ENCODE measurements at places on chromosomes 6 and 20.
A peak's percentile ranks its signal among the peaks of the same experiment; 100 is the strongest.

DNA sequence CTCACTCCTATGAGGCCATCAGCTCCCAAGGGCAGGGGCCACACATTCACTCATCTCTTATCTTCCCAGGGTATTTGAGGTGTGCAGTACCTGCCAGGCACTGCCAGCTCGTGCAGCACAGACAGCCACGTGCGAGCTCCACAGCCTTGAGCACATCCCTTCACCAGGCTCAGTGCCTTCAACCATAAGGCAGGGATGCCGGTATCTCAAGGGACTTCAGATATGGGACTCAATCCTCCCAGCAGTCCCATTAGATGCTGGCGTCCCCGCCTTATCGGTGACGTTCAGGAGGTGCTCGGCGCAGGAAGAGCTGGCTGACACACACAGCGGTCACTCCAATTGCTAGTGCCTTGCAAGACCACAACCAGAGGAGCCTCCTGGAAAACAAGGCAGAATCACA is 47.0 kb downstream of the EZR start:
- no peak for DNase-seq

GRCh38 chr6:108080010-108080780 is 5.7 kb upstream of the OSTM1 start:
- no peak for DNase-seq

GRCh38 chr6:107533415-107534059 is 43.6 kb downstream of the SOBP start:
- no peak for DNase-seq

- no peak for DNase-seq
Observed at GRCh38 chr6:164097551-164098398, 683.3 kb downstream of the QKI start.

DNA sequence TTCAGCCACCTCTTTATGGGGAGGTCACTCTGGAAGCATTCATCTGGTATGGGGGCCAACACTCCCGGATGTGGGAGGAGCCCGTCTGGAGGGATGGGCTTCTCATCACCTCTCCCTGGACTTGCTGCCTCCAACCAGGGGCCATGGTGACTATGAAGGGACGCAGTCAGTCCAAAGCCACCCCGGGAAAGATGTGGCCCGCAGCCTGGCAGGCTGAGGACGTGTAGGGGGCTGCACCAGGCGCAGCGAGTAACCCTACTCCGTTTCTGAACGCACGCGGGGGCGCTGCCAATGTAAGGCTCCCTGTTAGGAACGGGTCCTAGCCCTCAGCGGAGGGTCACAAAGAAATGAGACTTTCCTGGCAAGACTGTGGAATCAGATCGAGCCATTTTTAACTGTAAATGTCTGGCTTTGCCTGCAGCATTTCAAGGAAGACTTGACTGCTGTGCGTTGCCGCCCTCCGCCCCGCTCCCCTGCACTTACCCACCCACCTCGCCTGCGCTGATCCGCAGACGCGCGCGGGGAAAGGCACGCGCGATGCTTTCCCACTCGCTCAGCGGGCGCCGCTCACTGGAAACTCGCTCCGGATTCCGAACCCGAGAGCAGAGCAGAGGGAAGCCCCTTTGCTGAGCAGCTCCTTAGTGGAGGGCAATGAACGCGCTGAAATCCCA is 55.1 kb downstream of the IL20RA start:
- DNase-seq = no peak

- peak; percentile 92 for DNase-seq
Observed at GRCh38 chr20:17614176-17614811, 44.4 kb downstream of the DSTN start.

GRCh38 chr6:626236-626635 is 30.7 kb downstream of the HUS1B start:
- DNase-seq = no peak

GRCh38 chr6:53879608-53880007 is 84.8 kb downstream of the LRRC1 start:
- DNase-seq = no peak

GRCh38 chr6:36914227-36914794 is 28.6 kb downstream of the C6orf89 start:
- no peak for DNase-seq

GRCh38 chr6:136262940-136263339 is 12.8 kb upstream of the MTFR2 start:
- DNase-seq = no peak

GRCh38 chr6:151043944-151044343 is 178.4 kb downstream of the MTHFD1L start:
- no peak for DNase-seq

- DNase-seq = no peak
Observed at GRCh38 chr20:11544029-11544678, 373.5 kb upstream of the BTBD3 start.

GRCh38 chr6:21626756-21627155 is 33.2 kb downstream of the SOX4 start:
- no peak for DNase-seq

GRCh38 chr6:16168858-16169257 is 40.0 kb downstream of the MYLIP start:
- no peak for DNase-seq

GRCh38 chr6:3324262-3324942 is 65.7 kb downstream of the PSMG4 start:
- DNase-seq = peak; percentile 57
